Central memory CD8-positive, alpha-beta T cell (primary cell): ENCODE measurements at places on chromosomes 3 and 15.

- H3K27ac ChIP-seq: no peak overlapping the region
- no peaks in the 10 kb centered on the region for H3K4me1 ChIP-seq
- H3K27me3 ChIP-seq: no peaks in the 10 kb centered on the region
- H3K36me3 ChIP-seq: peaks cover 4% of the 10 kb centered on the region
- no peak for DNase-seq
- H3K4me3 ChIP-seq: no peak overlapping the region
These were observed 42.8 kb upstream of the SMAD3 start for GRCh38 chr15:67022587-67023105.

DNA sequence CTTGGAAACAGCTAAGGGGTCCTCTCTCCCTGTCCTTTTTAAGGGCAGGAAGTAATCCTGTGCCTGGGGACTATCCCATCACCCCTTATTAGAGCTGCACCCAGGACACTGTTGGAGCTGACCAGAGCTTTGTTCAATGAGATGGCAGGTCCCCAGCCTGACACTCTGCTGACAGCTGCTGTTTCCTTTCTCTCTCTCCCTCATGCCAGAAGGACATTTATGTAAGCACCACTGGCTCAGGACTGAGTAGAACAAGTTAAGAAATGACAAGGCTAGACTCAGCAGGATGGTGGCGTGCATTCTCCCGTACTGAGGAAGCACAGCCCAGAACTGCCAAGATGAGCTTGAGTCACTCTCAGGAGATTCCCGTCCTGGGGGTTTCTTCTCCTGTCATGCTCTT is 17.3 kb downstream of the GJD2 start:
- H3K27ac ChIP-seq: no peak overlapping the region
- H3K4me3 ChIP-seq: no peak overlapping the region
- peaks cover 48% of the 10 kb centered on the region for H3K27me3 ChIP-seq
- no peaks in the 10 kb centered on the region for H3K4me1 ChIP-seq
- DNase-seq: no peak
- no peaks in the 10 kb centered on the region for H3K36me3 ChIP-seq

DNA sequence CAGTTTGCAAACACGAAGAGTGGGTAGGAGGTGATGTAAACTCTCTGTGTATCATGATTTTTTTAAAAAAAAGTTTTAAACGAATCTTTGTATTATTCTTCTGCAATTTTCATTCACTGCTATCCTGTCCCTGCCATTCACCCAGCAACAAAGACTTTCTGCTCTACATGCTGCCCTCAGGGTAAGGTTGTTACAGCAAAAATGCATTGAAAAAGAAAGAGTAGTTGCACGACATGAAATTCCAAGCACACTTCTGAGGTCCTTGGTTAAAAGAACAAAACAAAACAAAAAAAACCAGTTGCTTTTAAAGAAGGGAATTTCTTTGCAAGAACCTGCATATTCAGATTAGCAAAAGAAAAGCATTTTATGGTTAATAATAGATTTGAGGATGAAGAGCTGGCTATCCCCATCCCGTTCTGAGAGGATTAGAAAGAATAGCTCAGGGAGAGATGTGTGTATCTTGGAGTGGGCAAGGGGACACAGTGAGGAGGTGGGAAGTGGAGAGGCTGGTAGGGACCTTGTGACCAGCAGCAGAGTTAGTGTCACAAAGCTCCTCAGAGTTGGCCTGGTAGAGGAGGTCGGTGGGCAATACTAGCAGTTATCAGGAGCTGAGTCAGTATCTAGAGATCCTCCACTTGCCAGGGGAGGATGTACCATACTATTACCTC is 290.8 kb downstream of the NEK10 start:
- H3K4me3 ChIP-seq: no peak overlapping the region
- H3K27me3 ChIP-seq: peaks cover 25% of the 10 kb centered on the region
- no peaks in the 10 kb centered on the region for H3K36me3 ChIP-seq

DNA sequence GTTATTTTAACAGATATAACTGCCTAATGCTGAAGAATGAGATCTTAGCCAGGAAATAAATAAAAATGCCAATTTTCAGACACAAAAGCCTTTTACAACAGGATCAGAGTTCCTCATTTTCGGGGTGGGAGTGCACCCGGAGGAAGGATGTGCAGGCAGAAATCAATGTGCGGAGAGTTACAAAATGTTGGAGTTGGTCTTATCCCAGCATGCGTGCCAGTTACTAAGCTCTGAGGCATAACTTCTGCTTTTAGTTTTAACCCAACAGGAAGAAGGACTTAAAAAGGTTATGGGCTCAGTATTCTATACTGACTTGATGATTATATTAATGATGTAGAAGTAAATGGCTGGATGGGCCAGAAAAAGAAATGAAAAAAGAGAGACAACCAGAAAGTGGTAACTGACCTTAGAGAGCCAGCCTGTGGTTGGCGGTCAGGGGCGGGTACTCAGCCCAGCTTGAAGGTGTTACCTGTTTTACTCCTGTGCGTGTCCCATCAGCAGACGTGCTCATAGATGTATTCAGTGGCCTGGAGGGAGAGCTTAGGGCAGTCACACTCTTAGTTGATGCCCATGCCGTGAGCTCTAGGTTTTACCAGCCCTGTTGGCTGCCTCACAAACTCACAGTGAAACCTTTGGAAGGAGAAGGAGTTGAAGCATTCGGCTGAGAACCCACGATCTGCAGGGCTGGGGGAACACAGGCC is 164.7 kb downstream of the SV2B start:
- H3K36me3 ChIP-seq: peaks cover 2% of the 10 kb centered on the region
- H3K27me3 ChIP-seq: peaks cover 20% of the 10 kb centered on the region
- H3K4me3 ChIP-seq: no peak overlapping the region
- no peaks in the 10 kb centered on the region for H3K4me1 ChIP-seq
